ENCODE measurements at places on chromosomes 2 and 18. TPM values are rescaled to one million over a fixed set of nuclear protein-coding genes. Genes with fewer than 3 reads are reported as not detected.

DNA sequence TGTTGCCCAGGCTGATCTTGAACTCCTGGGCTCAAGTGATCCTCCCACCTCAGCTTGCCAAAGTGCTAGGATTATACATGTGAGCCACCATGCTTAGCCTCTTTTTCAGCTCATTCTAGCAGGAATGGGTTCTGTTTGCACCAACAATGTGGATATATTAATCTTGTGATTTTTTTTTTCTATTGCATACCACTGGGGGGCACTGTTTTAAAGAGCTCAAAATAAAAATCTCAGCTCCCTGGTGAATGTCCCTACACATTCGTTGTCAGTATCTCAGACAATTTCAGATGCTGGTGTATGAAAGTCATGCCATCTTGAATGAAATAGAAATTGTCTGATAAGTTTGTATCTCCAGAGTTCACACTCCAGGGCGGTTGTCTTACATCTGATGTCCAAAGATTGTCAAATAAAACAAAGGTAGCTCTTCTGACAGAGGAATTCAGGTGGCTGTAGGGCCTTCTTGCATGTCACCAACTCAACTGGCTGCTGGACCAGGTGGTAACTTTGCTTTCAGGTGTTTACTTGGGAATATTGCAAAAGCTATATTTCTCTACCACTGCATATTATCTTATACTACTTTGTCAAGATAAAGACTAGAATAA lies 3.1 kb upstream of the MATN3 start:
- H3K4me1 ChIP-seq = peaks cover 57% of the 10 kb centered on the region
- peak; percentile 75 for DNase-seq
- H3K27ac ChIP-seq = no peak overlapping the region
- H3K36me3 ChIP-seq = no peaks in the 10 kb centered on the region
- H3K4me3 ChIP-seq = no peak overlapping the region

DNA sequence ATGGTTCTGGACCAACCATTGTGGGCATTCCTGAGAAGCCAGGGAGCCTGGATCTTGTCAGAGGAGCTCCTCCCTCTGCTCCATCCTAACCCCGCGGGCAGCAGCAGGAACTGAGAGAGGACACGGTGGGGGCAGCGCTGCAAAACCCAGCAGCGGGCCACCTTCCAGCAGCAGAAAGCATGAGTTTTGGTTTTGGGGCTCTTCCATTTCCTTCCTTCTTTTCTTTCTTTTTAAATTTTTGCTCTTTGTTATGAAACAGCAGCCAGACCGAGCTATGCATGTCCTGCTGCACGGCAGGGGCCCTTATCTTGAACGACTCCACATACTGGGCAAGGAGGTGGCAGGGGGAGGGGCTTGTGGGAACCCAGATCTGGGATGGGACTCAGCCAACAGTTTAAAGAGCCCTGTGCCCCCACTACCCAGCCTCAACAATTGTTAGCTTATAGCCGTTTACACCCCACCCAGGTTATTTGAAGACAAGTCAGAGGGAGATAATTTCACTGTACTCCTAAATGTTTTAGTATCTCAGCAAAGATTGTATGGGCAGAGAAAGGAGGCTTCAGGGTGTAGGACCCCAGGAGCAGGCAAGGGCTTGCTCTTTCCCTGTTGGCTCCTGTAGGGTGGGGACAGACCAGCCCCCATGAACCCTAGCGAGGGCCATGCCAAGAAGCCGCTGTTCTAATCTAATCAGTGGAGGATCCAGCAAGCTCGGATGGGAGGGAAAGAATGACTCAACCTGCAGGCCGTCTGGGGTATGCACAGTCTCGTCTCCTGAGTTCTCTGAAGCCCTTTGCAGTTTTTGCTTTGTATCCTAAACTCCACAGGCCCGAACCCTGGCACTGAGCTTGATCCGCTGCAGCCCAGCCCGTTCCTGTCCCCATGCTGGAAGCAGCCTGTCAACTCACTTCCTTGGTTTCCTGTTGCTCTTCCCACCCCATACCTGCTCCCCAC lies 75.3 kb downstream of the LRRFIP1 start:
- peaks cover 33% of the 10 kb centered on the region for H3K4me1 ChIP-seq
- H3K27me3 ChIP-seq = no peaks in the 10 kb centered on the region
- no peak for DNase-seq

- H3K27me3 ChIP-seq = 0 out of 3 replicates have a peak, but pooled peaks cover 4% of the 10 kb centered on the region
- no peaks in the 10 kb centered on the region for H3K4me1 ChIP-seq
- DNase-seq = no peak
- no peak overlapping the region for H3K27ac ChIP-seq
These were observed 30.7 kb upstream of the CD302 start for GRCh38 chr2:159828738-159829137.

DNA sequence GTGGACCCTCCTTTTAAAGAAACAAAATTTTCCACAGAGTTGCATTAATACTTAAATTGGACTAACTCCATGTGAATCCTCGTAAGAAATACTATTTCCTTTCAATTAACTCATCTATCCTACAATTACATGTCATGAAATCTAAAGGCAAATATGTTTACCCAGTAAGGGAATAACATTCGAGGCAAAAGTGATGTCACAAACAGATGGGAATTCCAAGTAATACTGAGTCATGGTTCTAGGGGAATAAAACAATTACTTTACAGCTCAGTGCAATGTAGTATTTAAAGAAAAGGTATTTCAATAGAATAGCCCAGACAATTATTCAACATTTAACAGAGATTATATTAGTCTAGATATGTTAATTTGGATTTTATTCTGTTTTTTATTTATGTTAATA lies 205.8 kb downstream of the ZNF385B start:
- no peaks in the 10 kb centered on the region for H3K36me3 ChIP-seq
- H3K27ac ChIP-seq = no peak overlapping the region
- DNase-seq = no peak
- peaks cover 9% of the 10 kb centered on the region for H3K4me1 ChIP-seq
- no peak overlapping the region for H3K4me3 ChIP-seq
- H3K27me3 ChIP-seq = no peaks in the 10 kb centered on the region

DNA sequence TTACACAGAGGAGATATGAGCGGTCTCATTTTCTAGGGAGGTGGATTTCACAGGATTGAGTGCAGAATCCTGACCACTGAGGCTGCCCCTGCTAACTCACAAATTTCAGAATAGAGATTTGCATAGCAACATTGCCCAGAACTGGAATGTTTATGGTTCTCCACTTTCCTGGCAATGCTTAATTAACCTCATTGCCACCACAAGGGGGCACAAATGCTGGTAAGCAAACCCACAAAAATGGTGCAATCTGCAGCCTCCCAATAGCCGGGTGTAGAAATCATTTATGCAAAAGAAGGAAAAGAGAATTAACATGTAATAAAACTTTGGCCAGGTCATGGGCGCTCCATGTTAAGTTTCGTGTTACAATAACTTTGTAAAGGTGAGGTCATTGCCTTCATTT lies 112.4 kb downstream of the CYRIA start:
- no peak overlapping the region for H3K4me3 ChIP-seq
- no peak overlapping the region for H3K27ac ChIP-seq
- DNase-seq = peak; percentile 40
- H3K36me3 ChIP-seq = no peaks in the 10 kb centered on the region

DNA sequence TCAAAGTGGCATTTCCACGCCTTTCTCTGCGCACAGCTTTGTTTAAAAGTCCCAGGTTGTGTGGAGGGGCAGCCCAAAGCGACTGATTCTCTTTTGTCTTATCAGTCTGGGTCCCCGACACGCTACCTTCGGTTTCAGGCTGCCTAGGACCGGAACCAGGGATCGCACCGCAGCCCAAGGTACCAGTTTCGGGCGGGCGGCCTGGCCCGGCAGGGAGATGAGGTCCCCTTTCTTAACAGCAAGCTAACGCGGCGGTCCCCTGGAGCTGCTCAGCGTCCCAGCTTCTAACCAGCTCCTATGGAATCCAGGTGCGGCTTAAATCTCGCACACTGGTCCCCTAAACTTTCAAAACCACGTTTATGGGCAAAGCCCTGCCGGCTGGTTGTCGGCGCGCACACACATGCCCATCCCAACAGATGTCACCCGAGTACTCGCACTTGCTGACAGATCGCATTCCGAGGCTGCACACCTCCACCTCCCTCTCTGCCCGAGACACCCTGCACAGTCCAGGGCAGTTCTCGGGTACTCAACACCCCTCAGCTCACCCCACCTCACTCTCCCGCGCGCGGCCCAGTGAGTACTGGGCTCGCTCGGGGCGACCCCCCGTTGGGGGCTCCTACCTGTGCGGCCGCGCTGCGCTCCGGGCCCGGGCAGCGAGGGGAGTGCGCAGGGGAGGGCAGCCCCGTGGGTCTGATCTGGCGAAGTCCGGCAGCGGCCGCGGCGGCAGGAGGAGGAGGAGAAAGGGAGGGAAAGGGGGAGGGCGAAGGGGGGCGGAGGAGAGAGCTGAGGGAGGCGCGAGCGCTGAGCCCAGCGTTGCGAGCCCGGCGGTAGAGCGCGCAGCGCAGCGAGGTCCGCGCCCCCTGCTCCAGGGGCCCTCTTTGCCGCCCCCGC lies at the start of gene EFEMP1:
Gene EFEMP1, minus strand, starts transcription at position 692 of the 891 bp plus-strand sequence. CDS start 1,342 bp downstream, outside the sequence.
- no peaks in the 10 kb centered on the region for H3K4me1 ChIP-seq
- no peak for DNase-seq
- H3K27me3 ChIP-seq = peaks cover 27% of the 10 kb centered on the region

- no peaks in the 10 kb centered on the region for H3K4me1 ChIP-seq
- no peak for DNase-seq
- no peak overlapping the region for H3K4me3 ChIP-seq
These were observed 234.0 kb downstream of the HAUS1 start for GRCh38 chr18:46338205-46338604.

DNA sequence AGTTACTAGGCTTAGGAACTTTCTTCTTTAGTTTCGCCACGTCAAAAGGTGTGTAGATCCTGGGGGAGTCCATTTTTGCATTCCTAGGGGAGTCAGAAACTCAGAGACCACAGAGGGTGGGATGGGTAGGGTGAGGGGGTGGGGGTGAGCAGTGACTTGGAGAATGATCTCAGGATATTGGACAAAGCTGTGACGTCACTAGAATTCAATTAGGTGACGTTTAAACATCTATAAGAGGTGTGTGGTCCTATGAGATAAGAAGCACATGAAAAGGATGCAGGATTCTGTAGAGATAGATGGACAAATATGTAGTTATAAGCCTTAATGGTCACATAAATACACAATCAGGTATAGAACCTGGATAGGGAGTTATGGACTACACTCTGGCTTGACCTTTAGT lies 21.5 kb downstream of the SLC4A3 start:
- no peak overlapping the region for H3K4me3 ChIP-seq
- H3K36me3 ChIP-seq = no peaks in the 10 kb centered on the region
- peaks cover 22% of the 10 kb centered on the region for H3K4me1 ChIP-seq
- H3K27me3 ChIP-seq = no peaks in the 10 kb centered on the region
- no peak for DNase-seq
- H3K27ac ChIP-seq = no peak overlapping the region

UNC80 gene
- not detected for total RNA-seq

GYPC gene
- not detected for total RNA-seq

ZFP36L2 gene
- 32.5 TPM for total RNA-seq

DLX2 gene
- total RNA-seq = 0.15 TPM

ACVR1 gene
- total RNA-seq = 2.8 TPM

All from HepG2 (cell line).